CD8-positive, alpha-beta memory T cell (primary cell): ENCODE measurements at places on chromosomes 16 and 17. TPM values are rescaled to one million over a fixed set of nuclear protein-coding genes. Genes with fewer than 3 reads are reported as not detected.

SLC5A10 gene
- total RNA-seq = not detected

EVI2A gene
- 41.5 TPM for total RNA-seq

CSH2 gene
- not detected for total RNA-seq

NAGS gene
- 0.60 TPM for total RNA-seq

DHX40 gene
- total RNA-seq = 22.3 TPM

CDK5RAP3 gene
- total RNA-seq = 178 TPM

DNA sequence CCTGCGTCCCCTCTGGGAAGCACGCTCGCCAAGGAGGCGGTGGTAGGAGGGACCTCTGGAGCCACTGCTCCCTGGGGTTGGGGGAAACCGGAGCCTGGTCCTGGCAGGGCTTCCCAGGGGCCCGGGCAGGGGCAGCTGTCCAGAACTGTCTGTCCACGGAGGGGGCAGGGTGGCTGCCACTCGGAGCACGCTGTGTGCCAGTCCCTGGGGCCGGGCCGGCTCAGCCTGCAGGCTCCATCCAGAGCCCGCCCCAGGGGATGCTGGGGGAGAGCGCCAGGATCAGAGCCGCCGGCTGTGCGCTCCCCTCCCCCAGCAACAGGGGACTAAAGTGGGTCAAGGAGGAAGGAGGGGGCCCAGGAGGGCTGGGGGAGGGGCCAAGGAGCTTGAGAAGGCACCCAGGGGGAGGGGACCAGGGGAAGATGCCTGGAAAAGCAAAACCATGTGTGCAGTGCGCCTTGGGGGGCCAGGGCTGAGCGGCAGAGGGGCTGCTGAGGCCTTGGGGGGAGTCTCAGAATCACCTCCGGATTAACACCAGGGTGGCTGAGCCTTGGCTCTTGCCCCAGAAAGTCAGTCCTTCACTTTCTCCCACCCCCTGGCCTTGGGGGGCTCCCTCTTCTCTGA is 21.3 kb downstream of the ZNF423 start:
- no peaks in the 10 kb centered on the region for H3K27me3 ChIP-seq
- H3K27ac ChIP-seq = no peak overlapping the region
- DNase-seq = no peak

- peaks cover 25% of the 10 kb centered on the region for H3K27me3 ChIP-seq
- H3K4me1 ChIP-seq = peaks cover 17% of the 10 kb centered on the region
- peak overlapping the region; percentile 59 for H3K4me3 ChIP-seq
- H3K36me3 ChIP-seq = no peaks in the 10 kb centered on the region
- DNase-seq = peak; percentile 77
- H3K27ac ChIP-seq = no peak overlapping the region
Observed at GRCh38 chr17:50199803-50200456, 1.5 kb downstream of the COL1A1 start.

- no peak overlapping the region for H3K4me3 ChIP-seq
- H3K27me3 ChIP-seq = no peaks in the 10 kb centered on the region
- no peaks in the 10 kb centered on the region for H3K36me3 ChIP-seq
- no peak for DNase-seq
- H3K4me1 ChIP-seq = no peaks in the 10 kb centered on the region
Observed at GRCh38 chr16:71339236-71340171, 19.0 kb upstream of the CALB2 start.

DNA sequence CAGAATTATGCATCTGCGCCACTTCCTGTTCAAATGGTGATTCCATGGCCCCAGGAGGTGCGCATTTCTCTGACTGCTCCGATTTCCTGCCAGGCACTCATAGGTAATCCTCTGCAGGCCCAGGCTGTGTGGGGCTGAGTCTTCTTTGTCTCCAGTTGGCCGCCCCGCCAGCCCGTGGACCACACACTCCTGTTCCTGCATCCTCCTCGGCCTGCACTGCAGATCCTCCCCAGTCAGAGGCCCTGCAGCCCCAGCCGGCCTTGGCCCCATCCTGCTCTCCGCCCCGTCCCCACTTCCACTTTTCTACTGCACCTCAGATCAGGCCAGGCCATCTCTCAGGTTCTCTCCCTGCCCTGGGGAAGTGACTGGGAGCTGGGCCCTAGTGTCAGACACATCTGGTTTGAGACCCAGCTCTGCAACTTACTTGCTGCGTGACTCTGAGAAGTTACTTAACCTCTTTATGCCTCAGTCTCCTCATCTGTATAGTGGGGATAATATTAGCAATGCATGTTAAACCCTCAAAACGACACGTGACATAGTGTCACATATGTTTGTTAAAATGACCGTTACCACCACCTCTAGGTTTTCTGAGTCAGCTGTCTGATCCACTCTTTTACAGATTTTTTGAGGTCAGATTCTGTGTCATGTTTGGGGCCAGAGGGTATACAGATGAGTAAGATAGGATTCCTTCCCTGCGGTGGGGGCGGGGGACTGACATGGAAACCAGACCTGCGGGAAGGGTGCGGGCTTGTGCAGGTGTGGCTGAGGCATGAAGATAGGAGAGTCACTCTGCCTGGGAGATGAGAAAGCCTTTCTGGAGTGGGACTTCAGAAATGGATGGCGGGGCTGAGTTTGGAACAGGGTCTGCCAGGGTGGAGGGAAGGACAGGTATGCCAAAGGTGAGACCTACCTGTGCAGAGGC is 12.8 kb downstream of the RAB11FIP4 start:
- no peak for DNase-seq
- H3K4me3 ChIP-seq = no peak overlapping the region
- no peaks in the 10 kb centered on the region for H3K27me3 ChIP-seq
- no peaks in the 10 kb centered on the region for H3K4me1 ChIP-seq
- H3K27ac ChIP-seq = no peak overlapping the region
- H3K36me3 ChIP-seq = no peaks in the 10 kb centered on the region

DNA sequence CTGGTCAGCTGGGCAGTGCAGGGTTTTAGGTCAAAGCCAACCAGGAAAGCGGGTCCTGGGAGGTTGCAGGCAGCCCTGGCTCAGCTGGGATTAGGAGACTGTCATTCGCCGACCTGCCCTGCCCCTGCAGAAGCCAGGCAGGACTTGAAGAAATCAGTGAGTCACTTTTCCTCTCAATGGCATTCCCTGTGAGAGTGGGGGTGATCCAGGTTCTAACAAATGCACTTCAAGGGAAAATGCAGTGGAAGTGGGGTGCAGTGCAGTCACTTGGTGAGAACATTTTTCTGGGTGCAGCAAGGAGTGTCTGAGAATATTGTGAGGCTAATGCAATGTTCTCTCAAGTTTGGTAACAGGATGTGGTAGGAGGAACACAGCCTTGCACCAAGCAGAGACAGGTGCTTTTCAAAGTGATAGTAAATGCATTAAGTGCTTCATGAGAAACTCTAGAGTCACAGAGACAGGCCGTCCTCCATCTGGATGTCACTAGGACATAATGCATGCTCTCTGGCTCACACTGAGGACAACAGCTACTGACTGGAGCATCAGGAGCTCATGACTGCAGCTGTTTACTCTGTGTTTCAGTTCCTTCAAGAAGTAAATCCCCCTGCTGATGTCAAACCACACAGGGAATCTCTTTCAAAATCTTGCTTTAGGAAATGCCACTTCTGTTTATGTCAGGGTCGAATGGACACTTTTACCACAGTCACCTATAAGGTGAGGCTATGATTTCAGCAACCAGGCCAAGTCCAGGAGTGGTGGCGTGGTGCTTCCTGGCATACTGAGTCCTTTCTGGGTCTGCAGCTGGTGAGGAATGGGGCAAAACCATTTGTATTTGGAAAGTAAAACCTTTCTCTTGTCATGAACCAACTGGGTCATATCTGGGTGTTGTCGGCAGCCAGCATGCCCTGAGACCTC is 16.7 kb downstream of the CDK5R1 start:
- peak overlapping the region; percentile 35 for H3K27ac ChIP-seq
- peak overlapping the region; percentile 45 for H3K4me3 ChIP-seq
- no peak for DNase-seq
- no peaks in the 10 kb centered on the region for H3K36me3 ChIP-seq
- peaks cover 75% of the 10 kb centered on the region for H3K4me1 ChIP-seq

DNA sequence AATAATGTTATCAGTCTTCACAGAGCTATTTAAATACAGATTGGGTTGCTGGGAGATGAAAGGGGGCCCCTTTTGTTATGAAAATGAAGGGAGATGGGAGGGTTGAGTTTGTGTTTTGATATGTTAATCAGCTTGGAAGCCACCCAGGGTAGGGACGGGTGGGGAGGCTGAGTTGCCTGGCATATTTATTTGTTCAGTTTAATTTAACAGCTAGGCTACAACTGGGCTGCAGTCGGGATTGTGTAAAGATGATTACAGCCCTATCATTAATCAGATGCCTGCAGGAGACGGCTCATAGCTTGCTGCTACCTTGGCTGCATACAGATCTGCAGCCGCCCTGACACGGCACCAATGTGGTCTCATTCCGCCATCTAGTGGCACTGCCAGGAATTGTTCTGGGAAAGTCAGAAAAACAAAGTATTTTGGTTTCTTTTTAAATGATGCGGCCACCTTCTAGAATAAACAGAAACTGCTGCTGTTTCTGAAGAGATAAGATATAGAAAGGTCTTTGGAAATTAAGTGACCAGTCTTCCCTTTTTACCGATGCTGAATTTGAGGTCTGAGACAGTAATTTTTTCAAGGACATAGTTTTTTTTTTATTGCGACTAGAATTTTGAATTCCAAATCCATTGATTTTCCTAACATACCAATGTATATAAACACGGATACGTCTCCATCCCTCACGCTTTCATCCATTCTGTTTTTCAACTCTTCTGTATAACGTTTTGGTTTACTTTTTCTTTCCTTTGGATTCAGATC is 458.0 kb upstream of the ASIC2 start:
- no peaks in the 10 kb centered on the region for H3K4me1 ChIP-seq
- peaks cover 3% of the 10 kb centered on the region for H3K27me3 ChIP-seq
- DNase-seq = peak; percentile 66

DNA sequence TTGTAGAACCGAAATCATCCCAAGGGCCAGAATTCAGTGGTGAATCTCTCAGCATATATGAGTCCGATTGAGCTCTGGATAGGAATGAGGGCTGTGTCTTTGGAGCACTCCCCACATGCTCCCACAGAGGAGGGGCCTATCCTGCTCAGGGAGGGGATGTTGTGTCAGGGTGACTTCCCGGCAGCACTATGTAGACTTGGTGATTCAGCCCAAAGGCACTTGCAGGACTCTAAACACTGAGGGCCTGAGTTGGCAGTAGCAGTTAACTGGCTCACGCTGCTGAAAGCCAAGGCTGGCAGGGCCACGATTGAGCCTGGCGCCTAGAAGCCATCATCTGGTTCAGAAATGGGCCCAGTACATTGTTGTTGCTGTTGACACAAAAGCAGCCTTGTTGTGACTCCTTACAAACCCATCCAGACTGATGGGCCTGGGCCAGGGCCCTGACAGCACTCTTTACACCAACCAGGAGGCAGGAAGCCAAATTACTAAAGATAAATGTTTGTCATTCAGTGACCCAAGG is 31.9 kb downstream of the NMT1 start:
- H3K4me3 ChIP-seq = no peak overlapping the region
- H3K36me3 ChIP-seq = peaks cover 62% of the 10 kb centered on the region
- no peak for DNase-seq
- H3K4me1 ChIP-seq = no peaks in the 10 kb centered on the region

DNA sequence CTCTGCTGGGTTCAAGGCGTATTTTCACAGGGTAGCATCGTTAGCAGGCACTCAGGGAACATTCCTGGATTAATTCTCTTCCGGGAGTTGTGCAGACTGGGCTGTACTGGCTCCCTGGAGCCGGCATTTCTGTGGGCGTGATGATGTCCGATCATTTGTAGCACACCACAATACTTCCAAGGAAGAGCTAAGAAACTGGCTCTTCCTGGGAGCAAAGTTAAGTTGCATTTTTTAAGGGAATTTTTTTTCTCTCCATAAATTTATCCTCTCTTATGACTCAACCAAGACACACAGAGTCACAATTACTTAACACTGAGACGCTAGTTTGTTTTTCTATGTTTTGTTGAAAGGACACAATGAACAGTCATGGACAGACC is 211.6 kb upstream of the FOXF1 start:
- H3K36me3 ChIP-seq = no peaks in the 10 kb centered on the region
- H3K4me1 ChIP-seq = no peaks in the 10 kb centered on the region
- no peak overlapping the region for H3K27ac ChIP-seq
- H3K27me3 ChIP-seq = peaks cover 3% of the 10 kb centered on the region
- no peak for DNase-seq

DNA sequence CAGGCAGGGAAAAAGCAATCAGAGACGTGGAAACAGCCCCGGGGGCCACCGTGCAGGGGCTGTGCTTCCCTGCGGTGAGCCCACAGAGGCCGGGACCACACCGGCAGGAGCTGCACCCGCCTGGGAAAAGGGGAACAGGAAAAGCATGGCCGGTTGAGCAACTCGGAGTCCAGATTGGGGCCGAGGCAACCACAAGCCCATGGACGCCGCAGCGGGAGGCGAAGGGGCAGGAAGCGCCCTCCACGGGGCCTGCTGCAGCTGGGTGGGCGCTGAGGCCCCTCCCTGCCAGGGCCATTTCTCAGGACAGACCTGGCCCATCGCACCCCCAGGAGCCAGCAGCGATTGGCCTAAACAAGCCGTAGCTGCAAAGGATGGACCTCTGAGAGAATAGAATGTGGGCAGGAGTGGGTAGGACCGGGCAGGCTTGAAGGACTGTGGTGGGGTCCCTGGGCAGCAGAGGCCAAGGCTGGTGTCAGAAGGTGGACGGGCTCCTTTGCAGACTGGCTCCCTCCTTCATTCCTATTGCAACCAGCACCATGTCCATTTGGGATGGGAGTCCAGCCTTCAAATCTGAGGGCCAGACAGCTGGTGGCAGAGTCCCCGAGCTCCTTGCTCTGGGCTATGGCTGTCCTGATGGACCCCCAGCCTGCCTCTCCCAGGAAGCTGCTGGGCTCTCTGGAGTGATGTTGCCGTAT is 30.4 kb downstream of the COX4I1 start:
- peaks cover 9% of the 10 kb centered on the region for H3K4me1 ChIP-seq
- no peaks in the 10 kb centered on the region for H3K27me3 ChIP-seq
- no peak overlapping the region for H3K27ac ChIP-seq
- no peak overlapping the region for H3K4me3 ChIP-seq

DNA sequence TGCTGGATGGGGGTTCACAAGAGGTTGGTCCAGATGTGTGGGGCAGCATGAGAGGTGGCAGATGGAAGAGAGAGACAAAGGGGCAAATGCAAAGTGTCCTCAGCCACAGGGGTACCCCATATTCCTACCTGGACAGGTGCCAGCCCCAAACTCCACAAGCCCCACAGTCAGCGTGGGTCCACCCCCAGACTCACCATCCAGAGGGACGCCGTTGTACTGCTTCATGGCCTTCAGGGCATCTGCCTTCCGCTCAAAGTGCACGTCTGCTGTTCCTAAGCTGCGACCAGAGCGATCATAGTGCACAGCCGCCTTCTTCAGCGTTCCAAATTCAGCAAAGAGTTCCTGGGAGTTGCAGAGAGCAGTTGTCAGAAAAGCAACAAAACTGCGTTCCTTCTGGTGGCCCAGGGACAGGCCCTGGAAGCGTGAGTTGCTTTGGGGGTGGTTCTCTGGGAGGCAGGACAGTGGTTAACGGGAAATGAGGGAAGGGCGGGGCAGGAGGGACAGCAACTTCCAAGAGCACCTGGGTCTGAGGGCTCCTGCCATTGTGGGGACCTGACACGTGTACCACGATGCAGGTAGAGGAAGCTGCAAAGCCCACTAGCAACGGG is 2.3 kb downstream of the ALYREF start:
- H3K27ac ChIP-seq = no peak overlapping the region
- peaks cover 22% of the 10 kb centered on the region for H3K4me1 ChIP-seq
- no peak for DNase-seq
- peaks cover 45% of the 10 kb centered on the region for H3K36me3 ChIP-seq
- H3K27me3 ChIP-seq = no peaks in the 10 kb centered on the region
